ENCODE measurements at places on chromosomes 3 and 15.

- DNase-seq = no peak
Observed at GRCh38 chr15:81492969-81493645, 119.1 kb upstream of the TMC3 start.

GRCh38 chr3:134817297-134817696 lies 22.2 kb downstream of the EPHB1 start:
- DNase-seq = no peak

DNA sequence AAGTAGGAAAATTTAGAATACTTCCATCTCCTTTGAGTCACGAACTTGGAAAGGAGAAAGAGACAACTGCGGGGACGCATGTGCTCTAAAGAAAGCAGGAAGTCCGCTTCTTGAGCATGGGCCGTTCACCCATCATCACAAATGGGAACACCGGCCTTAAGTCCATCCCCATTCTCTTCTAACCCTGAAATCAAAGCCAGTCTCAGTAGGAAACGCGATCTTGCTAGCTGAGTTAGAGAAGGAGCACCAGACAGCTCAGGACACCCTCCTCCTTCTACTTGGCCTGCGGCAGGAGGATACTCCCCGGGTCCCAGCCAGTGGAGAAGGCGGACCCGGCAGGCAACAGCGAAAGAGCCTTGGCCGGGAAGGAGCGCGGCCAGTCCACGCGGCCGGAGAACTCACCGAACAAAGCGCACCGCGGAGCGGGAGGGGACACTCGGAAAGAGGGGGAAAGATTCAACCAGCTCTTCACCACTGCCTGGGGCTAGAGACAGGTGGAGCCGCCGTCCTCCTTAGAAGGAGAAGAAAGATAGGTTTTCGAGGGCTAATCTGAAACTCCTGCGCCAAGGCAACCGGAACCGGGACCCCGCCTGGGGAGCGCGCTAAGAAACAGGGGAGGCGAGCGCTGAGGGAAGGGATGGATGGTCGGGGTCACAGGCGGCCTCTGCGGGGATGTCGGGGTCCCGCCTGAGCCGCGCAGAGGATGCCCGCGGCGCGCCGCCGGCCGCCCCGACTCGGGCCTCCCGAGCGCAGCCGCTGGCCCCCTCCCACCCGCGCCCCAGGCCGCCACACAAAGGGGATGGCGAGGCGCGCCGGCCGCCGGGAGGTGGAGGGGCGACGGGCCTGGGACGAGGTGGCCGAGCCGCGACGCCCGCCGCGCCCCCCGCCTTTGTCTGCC lies 818 bp downstream of the SLC4A7 start:
- DNase-seq = peak; percentile 18

GRCh38 chr3:108102420-108103039 lies 11.7 kb upstream of the CD47 start:
- DNase-seq = no peak

DNA sequence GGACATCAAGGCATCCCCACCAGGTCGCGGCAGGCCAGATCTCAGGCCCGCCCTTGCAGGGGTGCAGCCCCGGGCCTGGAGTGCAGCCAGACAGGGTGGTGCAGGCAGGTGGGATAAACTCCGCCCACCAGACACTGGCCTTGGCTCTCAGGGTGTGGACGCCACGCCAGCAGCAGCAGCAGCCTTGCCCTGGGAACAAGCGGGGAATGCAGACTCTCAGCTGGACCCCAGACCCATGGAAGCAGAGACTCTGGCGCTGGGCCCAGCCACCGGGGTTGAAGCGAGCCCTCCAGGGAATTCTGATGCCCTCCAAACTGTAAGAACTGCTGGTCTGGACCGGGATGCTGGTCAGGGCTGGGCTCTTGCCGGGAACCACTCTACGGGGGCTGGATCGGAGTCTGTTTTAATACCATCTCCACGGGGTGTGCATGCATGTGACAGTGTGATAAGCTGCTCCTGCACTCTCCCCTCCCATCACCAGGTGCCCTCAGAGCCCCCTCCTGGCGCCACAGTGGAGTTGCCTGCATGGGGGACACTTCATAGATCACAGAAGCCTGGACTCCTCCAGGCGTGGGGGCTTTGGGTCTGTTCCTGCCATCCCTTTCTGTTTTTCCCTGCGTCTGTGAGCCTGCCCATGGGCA lies 142.7 kb downstream of the NSMCE3 start:
- DNase-seq = no peak

DNA sequence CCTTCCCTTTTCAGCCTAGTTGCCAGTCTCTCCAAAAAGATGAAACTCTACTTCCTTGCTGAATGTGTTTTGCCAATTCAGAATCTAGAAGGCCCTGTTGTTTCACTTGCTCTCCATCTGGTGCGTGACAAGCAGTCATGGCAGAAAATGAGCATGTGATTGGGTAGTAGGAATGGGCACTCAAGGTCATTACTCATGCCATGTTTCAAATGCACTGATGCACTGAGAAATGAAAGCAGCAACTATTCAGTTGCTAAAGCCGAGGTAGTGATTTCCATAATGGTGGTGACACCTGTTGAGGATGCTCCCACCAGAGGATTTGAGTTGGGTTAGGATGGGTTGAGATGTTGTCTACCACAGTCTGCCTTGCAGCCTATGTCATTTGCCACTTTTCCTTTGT lies 12.7 kb downstream of the ZBTB38 start:
- DNase-seq = no peak

DNA sequence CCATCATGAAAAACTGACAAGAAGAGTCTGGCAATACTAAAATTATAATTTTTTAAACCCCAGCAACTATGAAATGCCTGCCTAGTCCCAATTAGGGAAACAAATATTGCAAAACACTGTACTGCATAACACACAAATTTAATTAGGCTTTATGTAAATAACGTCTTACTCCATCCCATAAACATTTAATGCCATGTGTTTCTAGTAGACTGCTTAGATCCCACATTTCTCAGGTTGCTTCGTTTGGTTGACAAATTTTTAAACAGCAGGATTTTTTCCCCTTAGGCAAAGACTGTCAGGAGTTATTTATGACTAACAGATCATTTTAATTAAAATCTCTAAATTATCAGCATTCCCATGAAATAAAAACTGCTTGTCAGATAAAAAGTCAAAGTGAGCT lies 29.9 kb downstream of the EIF2AK4 start:
- no peak for DNase-seq

DNA sequence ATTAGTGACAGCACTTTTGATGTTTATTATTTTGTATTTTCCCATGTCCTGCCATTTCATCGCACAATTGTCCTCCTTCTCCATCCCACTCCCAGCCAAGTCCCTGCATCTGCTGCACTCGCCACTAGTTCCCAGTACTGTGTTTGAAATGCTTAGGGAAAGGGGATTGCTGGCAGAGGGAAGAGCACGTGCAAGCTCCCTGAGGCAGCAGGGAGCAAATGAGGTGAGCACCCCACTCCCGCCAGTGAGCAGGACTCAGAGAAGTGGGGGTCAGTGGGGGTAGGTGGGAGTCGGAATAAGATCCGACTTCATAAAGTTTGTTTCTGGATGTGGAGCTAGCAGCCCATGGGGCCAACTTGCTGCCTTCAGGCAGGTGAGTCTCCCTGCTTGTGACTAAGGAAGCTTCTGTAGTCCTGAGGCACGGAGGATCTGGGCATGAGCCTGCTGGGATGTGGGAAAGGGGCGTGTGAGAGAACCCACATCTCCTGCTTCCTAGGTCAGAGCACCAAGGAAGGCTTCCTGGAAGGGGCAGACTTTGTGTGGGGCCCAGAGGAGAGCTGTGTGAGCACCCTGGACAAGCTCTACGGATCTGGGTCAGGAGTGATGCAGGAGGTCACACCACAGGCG lies 99.7 kb upstream of the TLE3 start:
- no peak for DNase-seq

DNA sequence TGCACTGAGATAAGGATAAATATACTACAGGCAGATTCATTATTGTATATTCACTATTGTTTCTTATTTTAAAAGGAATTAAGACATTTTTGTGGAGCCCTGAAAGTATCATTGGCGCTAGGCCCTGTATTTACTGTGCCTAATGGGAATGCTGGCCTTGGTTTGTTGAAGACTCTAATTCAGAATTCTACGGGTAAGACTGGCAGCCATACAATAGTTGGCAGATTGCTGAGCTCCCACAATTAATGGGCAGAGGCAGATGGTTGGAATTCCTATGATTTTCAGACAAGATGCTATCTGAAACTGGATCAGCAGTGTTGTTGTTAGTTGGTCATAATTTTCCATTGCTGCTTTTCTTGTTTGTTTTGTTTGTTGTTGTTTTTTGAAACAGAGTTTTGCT lies 14.7 kb downstream of the PGBD4 start:
- no peak for DNase-seq

GRCh38 chr3:41682382-41682781 lies 279.5 kb downstream of the ULK4 start:
- no peak for DNase-seq

- no peak for DNase-seq
Observed at GRCh38 chr15:35751413-35752133, 205.6 kb upstream of the DPH6 start.

DNA sequence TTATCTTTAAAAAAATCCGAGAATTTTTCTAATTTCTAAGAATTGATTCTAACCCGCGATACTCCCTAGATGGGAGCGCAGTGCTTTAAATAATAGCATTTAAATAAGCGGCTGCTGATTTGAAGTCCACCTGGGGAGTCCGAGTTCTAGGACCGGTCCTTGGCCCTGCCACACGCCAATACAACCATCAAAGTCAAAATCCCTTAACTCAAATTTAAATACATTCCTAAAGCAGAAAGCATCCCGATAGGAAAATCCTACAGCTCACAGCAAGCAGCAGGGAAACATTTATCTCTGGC lies 508 bp upstream of the ECT2 start:
- DNase-seq = no peak

DNA sequence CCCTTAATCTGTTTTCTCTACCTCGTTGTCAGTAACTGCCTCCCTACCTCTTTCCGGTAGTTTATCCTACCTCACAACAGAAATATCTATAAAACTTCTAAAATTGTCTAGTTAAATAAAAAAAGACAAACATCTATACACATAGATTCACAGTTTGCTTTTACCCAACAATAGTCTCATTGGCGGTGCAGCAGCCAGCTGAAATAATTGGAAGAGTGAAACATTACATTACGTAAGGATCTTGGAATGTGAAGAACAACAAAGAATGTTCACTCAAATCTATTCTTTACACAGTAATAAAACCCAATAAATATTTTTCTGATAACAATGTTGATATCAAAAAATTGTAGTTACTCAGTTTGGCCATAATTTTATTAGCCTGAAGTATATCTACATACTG lies 115.5 kb upstream of the ARPP21 start:
- DNase-seq = no peak

GRCh38 chr15:65409036-65409631 lies 13.6 kb downstream of the IGDCC4 start:
- no peak for DNase-seq

DNA sequence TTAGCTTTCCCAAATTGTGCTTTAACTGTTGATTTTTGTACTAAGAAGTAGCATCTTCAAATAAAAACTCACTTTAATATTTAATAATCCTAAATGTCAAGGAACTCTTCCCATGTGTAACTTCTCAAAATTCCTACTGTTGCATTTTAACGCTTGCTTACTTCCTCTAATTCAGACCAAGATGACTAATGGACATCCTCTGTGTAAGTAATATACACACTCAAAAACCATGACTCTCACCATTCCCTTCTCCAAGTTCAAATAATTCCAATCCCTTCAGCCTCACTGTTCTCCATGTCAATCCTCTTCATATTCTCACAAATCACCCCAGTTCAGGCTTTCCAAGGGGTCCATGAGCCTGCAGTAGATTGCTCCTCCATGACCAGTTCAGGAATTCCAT lies 13.0 kb downstream of the MRPL46 start:
- no peak for DNase-seq

Measured in CMK (cell line).